ENCODE measurements at places on chromosomes 3 and 15.

GRCh38 chr15:43067717-43068461 lies 37.9 kb downstream of the UBR1 start:
- no peak for DNase-seq

DNA sequence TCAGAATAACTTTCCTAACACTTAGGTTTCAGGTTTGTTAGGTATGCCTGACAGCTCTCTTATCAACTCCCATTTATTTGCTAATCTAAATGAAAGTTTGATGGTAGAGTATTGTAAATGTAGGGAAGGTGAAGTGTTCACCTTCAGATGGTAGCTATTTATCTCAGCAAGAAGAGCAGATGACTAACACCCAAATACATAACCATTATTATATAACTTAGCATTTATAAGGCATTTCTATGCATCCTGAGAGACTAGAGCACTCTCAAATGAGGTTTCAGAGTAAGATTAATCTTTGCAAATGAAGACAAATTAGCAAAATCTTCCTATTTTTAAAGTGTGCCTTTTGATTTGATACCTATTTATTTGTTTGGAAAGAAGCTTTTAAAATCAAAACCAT lies 143.8 kb downstream of the IGF1R start:
- DNase-seq = no peak

DNA sequence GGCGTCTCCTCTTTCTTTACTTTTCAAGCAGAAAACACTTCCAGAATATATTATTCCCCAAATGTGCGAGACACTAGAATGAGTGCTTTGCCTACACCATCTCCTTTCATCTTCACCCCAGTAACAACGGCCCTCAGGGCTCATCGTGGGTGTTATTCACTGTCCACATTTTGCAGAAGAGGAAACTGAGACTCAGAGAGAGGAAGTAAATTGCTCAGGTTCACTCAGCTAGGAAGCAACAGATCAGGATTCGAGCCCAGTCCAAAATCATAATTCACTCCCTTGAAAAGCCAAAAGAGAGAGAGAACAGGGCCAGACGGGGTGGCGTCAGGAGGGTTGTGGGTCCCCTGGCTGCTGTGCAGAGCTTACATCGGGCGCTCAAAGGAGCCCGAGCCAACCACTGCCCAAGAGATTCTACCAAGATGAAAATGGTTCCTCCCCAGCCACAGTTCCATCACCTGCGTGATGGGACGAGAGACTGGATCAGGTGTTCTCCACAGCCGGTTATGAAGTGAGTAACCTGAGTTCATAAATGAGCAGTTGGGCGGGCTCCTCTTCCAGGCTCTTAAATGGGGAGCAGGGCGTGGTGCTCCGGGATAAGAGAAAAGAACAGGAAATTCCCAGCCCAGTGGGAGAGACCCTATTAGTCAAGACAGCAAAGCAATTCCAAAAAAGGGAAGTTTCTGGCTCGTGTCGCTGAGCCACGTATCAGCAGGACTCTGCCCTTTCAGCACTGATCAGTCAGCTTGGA lies 48.6 kb upstream of the FLNB start:
- no peak for DNase-seq

DNA sequence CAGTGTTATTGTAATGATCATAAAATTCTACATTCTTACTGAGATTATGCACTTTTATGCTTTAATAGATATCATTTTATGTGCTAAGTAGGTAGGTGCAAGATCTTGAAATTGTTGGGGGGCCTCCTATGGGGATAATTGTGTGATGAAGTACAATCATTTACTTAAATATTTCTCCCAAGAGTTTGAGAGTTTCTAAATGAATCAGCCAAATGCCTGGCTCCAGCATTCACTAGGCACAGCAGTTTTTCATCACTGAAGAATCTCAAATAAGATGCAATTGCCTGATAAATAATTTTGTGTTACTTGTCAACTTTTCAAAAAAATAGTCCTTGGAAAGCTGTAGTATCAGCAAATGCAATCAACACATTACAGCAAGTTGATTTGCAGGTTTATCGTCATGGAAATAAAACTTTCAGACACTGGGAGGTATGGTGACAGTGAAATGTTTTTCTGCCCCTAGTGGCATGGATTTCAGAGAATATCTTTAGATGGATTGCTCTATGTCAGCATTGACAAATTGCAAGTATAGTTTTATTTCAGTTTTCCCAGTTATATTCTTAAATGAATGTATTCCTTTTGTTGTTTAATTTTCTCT lies 167.1 kb downstream of the NEK11 start:
- no peak for DNase-seq

DNA sequence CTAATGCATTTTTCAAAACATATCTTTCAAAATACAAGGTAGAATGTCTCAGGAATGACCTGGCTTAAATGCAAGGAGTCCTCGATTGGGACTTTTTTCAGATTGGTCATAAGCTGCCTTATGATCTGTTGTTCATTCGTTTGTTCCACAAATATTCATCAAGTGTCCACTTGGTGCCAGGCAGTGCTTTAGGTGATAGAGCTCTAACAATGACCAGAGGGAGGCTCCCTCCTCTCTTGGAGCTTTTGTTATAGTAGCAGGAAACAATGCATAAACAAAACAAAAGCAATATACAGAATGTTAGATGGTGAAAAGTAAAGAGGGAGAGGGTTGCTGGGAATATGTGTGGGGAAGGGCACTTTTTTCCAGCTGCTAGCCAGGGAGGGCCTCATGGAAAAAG lies 156.1 kb downstream of the MCTP2 start:
- DNase-seq = no peak

GRCh38 chr3:149251186-149251585 lies 29.6 kb upstream of the CP start:
- no peak for DNase-seq

GRCh38 chr15:45474799-45475198 lies 47.8 kb downstream of the SLC30A4 start:
- DNase-seq = no peak

- DNase-seq = no peak
These were observed 64.0 kb upstream of the PLSCR4 start for GRCh38 chr3:146314871-146315270.

- no peak for DNase-seq
These were observed 14.1 kb downstream of the MDFIC2 start for GRCh38 chr3:70298385-70298784.

Measured in activated CD4-positive, CD25-positive, alpha-beta regulatory T cell (primary cell).